ENCODE measurements at places on chromosomes 6 and 20. TPM values are rescaled to one million over a fixed set of nuclear protein-coding genes. Genes with fewer than 3 reads are reported as not detected.

- no peak for DNase-seq
Observed at GRCh38 chr6:154994836-154995253, 270 bp upstream of the TIAM2 start.

DNA sequence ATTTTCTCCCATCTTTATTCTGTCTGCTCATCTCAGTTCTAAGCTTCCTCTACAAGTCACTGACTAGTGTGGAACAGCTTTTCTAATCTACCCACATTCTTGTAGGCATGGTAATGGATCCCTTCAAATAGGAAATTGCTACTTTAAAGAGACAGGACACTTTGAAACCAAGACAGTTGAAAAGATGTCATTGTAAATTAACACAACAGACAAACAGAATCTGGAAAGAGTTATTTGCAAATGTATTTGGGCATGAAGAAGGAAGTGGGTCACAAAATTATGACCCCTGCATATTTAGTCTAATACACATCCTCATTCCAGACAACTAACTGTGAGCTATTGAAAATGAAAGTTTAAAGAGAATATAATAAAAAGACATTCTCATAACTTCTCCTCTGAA is 298.2 kb upstream of the MARCKS start:
- DNase-seq, result no peak

DNA sequence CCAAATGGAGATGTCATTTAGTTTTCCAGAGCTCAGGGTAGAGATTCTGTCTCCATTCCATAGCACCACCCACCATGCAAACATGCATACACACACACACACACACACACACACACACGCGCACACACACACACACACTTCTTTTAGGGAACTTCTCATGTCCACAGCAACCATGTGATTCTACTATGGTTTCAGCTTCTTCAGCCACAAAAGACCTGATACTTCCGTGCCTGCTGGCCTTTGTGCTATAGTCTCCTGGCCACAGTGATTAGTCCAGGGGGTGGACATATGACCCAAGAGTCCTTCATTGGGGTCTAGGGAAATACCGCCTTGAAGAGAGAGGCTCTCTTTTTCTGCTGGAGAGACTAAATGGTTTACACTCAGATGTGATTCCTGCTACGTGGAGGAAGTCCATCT is 53.5 kb downstream of the CARMIL1 start:
- DNase-seq, result no peak

DNA sequence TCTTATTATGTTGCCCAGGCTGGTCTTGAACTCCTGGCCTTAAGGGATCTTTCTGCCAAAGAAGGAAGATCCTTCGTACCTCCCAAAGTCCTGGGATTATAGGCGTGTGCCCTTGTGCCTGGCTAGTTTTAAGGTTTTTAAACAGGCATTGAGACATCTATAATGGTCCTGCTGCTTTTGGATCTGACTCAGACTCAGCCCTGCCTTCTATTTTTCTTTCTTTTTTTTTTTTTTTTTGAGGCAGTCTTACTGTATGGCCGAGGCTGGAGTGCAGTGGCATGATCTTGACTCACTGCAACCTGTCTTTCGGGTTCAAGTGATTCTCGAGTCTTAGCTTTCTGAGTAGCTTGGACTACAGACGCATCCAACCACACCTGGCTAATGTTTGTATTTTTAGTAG is 73.7 kb downstream of the PHF20 start:
- DNase-seq, result no peak

DNA sequence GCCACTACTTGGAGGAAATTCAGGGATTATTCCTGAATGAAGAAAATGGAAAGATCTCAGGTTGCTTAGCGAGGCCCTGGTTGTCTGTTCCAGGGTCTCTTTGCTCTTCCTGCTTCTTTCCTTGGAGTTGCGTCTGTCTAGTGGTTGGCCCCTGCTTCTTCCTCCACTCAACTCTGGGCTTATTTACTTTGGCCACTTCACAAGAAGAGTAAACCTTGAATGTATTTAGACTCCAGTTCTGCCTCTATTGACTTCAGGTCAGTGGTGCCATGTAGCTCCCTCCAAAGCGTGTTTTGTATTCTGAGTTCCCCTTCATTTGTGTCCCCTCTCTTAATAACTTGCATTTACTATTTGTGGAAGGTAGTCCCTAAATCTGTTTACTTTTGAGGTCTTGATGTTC is 456.5 kb downstream of the UTRN start:
- no peak for DNase-seq

DNA sequence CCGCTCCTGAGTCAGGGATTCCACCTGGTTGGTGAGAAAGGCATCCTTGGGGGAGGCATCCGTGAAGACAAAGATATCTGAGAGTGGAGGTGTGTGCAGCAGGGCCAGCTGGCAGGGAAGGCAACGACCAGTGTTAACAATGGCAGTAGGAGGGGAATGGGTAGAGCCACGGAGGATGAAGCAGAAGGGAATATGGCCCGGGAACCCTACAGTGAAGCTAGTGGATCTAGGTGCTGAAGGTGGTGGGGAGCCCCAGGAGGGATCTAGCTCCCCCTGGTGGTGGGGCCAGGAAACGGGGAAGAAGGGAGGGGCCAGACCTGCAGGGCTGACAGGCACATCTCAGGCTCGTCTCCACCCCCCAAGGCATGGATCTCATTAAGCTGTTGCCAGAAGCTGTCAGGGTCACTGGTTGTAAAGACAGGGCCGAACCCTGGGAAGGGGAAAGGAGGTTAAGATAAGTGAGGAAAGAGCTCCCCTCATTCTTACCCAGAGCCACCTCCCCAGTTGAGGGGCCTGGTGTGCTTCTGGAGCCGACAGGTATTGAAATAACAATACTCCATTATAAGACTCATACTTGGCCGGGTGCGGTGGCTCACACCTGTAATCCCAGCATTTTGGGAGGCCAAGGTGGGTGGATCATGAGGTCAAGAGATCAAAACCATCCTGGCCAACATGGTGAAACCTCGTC is 7.3 kb downstream of the VWA7 start:
- peak; percentile 91 for DNase-seq

DNA sequence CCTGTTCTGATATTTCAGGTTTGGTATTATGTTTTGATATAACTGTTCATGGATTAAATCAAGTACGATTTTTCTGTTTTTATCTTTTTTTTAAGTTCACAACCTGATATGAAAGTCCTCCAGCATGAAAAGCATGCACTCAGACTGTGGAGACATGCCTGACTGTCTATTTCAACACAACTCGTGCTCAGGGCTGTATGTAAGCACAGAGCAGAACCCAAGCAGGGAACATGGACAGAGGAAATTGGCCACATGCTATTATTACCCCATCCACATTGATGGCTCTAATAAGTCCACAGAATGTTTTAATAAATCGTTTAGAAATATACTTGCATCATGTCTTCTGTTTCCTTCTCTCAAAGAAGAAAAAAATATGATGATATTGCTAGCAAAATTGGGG is 730.4 kb downstream of the C6orf118 start:
- DNase-seq, result no peak

GRCh38 chr20:3980260-3981131 is 34.9 kb downstream of the RNF24 start:
- peak; percentile 65 for DNase-seq

DNA sequence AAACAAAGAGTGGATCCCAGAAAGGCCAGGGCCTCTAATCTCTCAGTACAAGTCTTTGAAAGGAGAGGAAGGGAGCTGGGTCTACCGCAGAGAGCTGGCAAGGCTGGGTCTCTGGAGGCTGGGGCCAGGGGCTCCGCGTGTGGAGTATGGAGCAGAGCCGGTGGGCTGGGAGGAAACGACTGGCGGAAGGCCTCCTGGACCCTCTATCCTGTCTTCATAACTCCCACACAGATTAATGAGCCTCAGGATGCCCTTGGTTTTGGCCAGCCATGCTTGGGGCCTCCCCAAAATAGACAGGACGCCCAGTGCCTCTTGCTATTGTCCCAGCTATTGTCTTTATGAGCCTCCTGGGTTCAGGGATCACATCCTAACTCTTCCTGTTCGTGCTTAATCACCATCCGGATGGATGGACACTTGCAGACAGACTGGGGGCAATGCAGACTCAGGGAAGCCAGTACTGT is 306.4 kb downstream of the DHX35 start:
- no peak for DNase-seq

DNA sequence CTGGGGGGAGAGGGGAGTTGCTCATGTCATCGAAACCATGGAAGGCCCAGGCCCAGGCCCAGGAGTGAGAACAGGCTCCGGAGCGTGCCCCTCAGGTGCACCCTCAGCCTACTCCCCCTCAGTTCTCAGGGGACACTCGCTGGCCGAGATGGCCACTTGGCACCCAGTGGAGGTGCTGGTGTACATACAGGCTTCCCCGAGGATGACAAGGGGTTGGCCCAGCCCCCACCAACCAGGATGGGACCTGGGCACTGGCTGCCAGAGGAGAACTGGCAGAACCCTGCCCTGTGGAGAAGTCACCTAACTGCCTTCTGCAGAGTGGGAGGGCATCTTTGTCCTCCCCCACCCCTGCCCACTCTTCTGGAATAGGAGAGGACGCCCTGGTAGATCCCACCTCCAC is 9.5 kb downstream of the NKX2-2 start:
- DNase-seq, result no peak

- DNase-seq, result peak; percentile 80
Observed at GRCh38 chr6:111805511-111806164, 67.6 kb downstream of the FYN start.

DNA sequence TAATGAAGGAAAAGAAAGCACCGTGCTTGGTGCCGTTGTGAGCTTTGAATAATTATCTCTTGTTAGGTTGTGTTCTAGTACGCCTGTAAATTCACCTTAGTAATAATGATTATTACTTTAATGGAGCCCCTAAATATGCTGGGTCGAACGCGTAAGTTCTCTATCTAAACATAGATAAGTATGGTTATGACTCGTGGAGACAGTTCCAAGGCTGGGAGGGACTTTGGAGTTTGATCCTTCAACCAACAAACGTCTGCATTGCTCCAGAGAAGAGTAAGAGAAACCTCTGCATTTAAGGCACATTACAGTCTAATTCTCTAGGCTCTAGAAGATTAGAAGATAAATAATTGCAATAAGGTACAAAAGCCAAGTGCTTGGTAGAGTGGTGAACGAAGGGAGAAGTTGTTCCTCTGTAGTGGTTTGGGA is 514 bp downstream of the ACOT13 start:
- DNase-seq, result no peak

DNA sequence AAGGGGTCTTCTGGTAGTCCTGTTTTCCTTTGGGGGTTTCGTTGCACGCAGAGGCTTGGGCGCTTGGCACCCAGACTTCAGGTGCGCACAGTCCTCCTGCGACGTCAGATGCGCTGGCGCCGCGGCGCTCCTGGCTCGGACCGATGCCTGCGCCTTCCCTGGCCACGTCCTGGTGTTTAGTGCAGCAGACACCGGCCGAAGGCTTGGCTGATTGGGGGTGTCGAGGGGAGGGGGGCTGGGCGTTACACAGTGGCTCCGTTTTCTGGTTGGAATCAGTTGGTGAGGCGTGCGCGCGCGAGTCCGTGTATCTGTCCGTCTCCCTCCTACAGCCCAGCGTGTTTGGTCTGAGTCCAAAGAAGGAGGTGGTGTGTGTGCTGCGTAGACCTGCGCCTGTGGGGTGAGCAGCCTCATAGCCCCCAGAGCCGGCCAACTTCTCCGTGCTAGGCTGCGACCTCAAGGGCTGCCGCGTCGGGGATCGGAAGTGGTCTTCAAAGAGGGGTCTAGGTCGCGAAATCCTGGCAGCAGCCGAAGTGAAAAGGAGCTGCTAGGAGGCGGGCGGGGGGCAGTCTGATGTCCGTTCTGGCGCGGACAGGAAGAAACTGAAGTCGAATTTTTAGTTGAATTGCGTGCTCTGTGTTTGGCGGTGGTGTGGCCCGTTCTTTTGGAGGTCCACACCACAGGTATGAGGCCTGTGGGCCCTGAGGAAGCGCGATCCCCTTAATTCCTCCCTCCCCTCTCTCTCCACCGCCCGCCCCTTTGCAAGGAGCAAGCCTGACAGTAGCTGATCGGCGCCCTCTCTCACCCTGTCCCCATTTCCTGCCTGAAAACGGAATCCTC is 1.5 kb downstream of the SYNDIG1 start:
- DNase-seq, result no peak

- no peak for DNase-seq
Observed at GRCh38 chr6:151412909-151413308, 21.6 kb upstream of the ZBTB2 start.

DNA sequence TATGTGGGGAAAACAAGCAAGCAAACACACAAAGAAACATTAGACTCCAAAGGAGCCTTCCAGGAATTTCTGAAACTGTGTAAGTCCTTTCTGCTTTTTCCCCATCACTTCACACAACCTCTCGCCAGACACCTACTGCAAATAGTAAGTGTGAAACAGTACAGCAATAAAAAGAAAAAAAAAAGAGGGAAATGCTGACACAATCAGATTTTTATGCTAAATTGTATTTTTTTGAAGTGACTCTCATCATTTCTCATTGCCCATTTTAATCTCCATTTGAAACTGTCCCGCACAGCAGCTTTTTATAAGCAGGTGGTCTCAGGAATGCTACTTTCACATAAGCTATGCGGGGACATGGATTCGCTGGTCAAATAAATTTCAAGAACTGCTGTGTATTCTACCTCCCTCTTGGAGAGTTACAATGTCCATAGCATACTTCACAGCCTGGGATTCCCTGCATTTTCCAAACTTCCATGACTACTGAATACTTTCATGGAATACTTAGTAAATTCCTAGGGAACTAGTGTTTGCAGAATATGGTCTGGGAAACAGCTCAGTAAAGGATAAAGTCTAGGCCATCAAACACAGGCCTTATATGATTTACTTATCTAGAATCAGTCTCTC is 139.9 kb upstream of the TSHZ2 start:
- no peak for DNase-seq

- no peak for DNase-seq
Observed at GRCh38 chr6:128007658-128008057, 106.8 kb upstream of the THEMIS start.

DNA sequence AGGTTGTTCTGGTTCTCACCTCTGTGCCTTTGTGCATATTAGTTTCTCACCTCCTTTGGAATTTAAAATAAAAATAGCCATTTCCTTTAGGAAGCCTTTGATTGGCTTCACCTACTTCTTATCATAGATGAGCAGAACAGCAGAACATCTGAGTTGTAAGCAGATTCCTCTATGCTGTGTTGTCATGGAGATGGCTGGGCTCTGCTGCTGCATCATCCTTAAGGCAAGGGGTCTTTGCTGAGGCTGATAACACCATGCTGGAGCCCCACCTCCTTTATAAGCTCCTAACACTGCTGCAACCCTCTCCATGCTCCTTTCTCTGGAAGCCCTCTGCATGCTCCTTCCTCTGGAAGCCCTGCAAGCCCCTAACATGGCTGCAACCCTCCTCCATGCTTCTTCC is 276.5 kb upstream of the TCF21 start:
- DNase-seq, result no peak

GRCh38 chr6:127907960-127908640 is 7.2 kb upstream of the THEMIS start:
- DNase-seq, result peak; percentile 61

The E2F1 gene
- 45.9 TPM for total RNA-seq

The FAM209B gene
- total RNA-seq, result not detected

The SPATA25 gene
- total RNA-seq, result 0.66 TPM

The LINC00237 gene
- not detected for total RNA-seq

The SLC32A1 gene
- total RNA-seq, result not detected

The TRIM15 gene
- 0.26 TPM for total RNA-seq

The SNAP25 gene
- 0.27 TPM for total RNA-seq

Data from activated CD4-positive, alpha-beta T cell treated with anti-CD3 and anti-CD28 coated beads for 36 hours (primary cell).